Kidney tubule cell (primary cell): ENCODE measurements at places on chromosomes 5 and 9.
A peak's percentile ranks its signal among the peaks of the same experiment; 100 is the strongest.

GRCh38 chr9:127183814-127184582 is 61.6 kb upstream of the ANGPTL2 start:
- DNase-seq, result no peak

- peak; percentile 65 for DNase-seq
Observed at GRCh38 chr9:80410106-80410505, 838.3 kb downstream of the TLE4 start.

DNA sequence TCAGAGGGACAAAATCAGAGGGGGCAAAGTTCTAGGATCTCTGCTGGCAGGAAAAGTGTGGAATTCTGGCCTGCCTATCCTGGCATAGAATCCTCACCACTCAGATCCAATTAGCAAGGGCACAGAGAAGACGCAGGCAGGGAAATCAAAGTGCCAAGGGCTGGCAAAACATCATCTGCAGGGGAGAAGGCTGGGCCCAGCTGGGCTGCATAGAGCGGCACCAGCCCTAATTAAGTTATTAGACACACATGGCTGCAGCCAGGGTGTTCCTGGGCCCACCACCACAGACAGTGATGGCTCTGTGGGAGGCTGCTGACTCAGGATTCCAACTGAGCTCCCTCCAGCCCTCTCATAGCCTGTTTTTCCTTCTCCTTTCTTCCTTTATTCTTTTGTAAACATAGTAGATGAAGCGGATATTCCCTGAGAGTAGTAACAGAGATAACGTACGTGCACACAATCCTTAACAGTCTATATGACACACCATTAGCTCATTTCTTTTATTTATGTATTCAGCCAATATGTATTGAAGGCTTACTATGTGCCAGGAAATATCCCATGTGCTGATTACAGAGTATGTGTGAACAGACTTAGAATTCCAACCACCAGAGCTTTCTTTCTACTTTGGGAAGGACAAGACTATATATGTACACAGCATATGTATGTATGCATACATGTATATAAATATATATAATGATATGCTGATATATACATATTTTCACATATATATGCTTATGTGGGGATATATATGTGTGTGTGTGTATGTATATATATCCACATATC is 236.1 kb downstream of the ASTN2 start:
- DNase-seq, result no peak

DNA sequence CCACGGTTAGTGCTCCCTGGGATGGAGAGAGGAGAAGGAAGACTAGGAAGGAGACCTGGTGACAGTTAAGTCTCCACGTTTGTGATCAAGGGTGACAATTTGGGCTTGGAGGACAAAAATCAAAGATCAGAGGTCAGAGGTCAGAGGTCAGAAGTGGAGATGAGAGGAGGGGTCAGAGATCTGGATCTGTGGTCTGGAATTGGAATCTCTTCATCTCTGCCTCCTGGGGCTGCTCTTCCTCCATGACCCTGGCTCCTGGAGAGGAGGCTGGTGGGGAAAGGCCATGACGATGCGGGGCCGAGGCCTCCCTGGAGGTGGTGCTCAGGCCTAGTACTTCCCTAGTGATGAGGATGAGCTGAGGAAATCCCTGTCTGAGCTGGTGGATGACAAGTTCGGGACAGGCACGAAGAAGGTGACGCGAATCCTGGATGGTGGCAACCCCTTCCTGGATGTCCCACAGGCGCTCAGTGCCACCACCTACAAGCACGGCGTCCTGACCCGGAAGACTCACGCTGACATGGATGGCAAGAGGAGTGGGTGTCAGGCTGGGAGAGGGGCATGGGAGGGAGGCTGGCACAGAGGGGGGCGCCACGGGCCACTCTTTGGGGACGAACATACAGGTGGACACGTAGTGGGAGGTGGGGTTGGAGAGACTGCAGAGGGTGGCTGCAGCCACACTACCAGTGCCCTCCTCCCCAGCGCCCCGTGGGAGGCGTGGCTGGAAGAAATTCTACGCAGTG is 41.0 kb downstream of the PSD2 start:
- DNase-seq, result no peak

DNA sequence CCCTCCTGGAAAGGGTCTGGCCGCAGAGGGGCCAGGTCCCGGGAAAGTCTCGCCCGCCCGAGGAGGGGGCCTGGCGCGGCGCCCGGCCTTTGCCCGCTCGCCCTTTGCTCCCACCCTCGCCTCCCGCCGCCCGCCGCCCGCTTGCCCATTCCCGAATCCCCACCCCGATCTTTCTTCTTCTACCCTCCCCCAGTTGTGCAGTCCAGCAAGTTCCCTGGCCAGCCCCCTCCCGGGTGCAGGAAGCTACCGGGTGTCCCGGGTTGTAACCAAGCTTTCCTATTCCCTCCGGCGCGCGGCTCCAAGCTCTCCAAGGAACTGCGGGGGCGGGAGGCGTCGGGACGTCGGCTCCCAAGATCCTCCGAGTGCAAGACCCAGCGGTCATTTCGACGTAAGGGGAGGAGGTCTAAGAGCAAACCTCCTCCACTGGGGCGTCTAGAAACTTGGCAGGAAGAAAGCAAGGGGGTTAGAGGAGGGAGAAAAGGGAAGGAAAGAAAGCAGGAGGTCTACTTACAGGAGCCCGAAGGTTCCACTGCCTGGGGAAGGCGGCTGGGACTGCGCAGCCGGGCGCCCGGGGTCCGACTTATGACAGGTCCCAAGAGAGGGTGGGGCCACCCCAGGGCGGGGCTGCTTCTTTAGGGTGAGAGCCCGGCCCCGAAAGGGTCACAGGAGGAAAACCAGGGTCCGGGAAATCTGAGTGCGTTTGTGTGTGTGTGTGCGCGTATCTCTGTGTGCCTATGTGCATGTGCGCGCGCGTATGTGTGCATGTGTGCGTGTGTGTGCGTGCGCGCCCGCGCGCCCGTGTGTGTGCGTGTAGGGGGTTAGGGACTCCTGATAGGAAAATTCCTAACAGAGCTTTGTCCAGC is at the start of gene PTGR1:
TSS of gene PTGR1 (minus strand) at position 556 of the 863 bp plus-strand sequence. CDS start 2,225 bp downstream, outside the sequence.
- peak; percentile 90 for DNase-seq

GRCh38 chr5:123720339-123720738 is 208.4 kb downstream of the CSNK1G3 start:
- DNase-seq, result no peak

DNA sequence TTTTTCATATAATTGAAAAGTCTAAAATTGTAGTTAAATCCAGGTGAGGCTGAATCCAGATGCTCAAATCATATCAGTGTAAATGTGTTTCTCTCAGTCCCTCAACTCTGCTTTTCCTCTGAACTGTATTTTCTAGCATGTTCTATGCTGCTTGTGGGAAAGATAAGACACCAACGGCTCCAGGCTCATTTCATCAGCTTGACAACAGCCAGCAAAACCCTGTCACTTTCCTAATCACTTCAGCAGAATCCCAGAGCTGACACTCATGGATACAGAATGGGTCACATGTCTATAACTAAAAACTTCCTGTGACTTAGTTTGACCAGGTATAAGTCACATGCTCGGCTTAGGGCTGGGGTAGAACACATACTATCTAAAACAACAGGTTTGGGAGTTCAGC is 179.4 kb upstream of the ADRA1B start:
- no peak for DNase-seq

DNA sequence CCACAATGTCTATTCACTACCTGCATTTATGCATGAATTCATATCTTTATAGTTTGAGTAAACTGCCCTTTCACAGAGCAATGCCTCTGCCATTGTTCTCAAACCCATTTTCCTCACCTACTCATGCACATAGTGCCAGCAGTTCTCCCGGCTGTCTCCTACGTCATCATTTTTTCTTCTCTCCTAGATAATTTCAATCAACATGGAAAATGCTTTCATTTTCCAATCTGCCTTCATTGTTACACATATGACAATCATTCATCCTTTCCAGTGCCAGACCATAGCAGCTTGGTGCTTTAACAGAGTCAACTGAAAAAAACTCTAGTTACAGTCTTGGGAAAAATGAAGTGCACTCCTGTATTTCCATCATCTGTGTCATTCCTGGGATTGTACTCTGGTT is 514.8 kb upstream of the CTNND2 start:
- DNase-seq, result no peak

- no peak for DNase-seq
Observed at GRCh38 chr5:106797996-106798395, 872.7 kb downstream of the EFNA5 start.

DNA sequence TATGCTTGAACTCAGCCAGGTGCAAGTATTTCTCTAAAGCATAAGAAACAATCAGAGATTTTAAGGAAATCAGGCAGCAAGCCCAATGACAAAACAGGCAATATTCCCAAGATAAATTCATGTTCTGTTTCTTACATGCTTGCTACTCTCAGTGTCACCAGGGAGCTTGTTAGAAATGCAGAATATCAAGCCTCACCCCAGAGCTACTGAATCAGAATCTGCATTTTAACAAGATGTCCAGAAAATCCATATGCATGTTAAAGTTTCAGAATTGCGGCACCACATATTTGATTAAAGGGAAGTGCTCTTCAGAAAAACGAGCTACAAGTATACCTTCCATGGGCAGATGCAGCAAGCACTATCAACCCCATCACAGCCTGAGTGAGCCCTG is 54.4 kb downstream of the MFAP3 start:
- no peak for DNase-seq

DNA sequence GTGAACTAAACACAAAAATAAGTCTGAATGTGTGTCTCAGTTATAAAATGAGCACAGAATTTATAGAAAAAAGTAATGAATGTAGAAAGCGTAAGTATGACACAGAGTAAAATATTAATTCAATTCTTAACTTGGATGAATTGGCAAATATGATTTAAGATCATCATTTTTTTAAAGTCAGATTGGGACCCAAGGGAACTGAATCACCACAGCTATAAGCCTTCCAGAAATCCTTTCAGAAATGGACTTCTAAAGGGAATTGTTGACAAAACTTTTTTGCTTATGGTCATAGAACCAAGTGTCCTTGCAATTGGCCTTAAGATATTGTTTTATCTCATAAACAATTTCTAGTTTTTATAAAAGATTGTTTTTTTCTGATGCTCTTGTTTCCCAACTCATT is 495.1 kb upstream of the DAB2 start:
- no peak for DNase-seq

GRCh38 chr5:92704590-92704989 is 876.4 kb downstream of the NR2F1-AS1 start:
- DNase-seq, result peak; percentile 2

- no peak for DNase-seq
Observed at GRCh38 chr9:136614967-136615623, 47.6 kb upstream of the EGFL7 start.
